Left ventricle myocardium superior (tissue), 1 donor: ENCODE measurements at places on chromosomes 7 and 10. TPM values are rescaled to one million over a fixed set of nuclear protein-coding genes. Genes with fewer than 3 reads are reported as not detected.

GRCh38 chr7:144132262-144132661, 9.3 kb downstream of the OR2A14 start:
- no peak for DNase-seq

GRCh38 chr7:149330914-149331567, 69.0 kb downstream of the ZNF783 start:
- no peak for DNase-seq

GRCh38 chr10:48523820-48524758, 80.8 kb downstream of the ARHGAP22 start:
- DNase-seq = no peak

- DNase-seq = no peak
Observed at GRCh38 chr7:21430575-21430954, 2.7 kb downstream of the SP4 start.

GRCh38 chr7:55977831-55978230, 13.4 kb downstream of the NIPSNAP2 start:
- no peak for DNase-seq

DNA sequence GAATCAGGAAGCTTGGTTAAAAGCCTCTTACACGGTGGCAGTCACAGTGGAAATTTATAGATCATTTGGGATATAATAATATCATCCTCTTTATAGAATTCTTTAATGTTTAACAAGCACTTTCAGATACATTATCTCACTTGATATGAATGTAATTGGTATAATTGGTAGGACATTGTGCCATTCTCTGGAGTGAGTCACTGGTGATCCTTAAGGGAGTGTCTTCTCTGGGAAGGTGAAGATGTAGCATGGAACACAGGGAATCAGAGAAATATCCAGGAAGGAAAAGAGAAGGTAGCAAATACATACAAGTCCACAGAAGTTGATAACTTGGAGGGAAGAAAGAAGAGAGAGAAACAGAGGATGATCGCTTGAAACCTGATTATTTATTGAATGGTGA, 9.8 kb downstream of the PTPRZ1 start:
- DNase-seq = no peak

The RAB19 gene
- total RNA-seq = not detected

The PTN gene
- 14.3 TPM for total RNA-seq

The MSMB gene
- not detected for total RNA-seq

The PLAU gene
- 6.6 TPM for total RNA-seq
